HFF-Myc (cell line): ENCODE measurements at places on chromosomes 1 and 21.

- DNase-seq, result peak; percentile 80
These were observed 186.5 kb downstream of the TGFBR3 start for GRCh38 chr1:91699339-91699974.

GRCh38 chr1:232978091-232978634, 27.8 kb downstream of the NTPCR start:
- DNase-seq, result no peak

- DNase-seq, result no peak
These were observed 29.5 kb upstream of the ACOT11 start for GRCh38 chr1:54518489-54518888.

DNA sequence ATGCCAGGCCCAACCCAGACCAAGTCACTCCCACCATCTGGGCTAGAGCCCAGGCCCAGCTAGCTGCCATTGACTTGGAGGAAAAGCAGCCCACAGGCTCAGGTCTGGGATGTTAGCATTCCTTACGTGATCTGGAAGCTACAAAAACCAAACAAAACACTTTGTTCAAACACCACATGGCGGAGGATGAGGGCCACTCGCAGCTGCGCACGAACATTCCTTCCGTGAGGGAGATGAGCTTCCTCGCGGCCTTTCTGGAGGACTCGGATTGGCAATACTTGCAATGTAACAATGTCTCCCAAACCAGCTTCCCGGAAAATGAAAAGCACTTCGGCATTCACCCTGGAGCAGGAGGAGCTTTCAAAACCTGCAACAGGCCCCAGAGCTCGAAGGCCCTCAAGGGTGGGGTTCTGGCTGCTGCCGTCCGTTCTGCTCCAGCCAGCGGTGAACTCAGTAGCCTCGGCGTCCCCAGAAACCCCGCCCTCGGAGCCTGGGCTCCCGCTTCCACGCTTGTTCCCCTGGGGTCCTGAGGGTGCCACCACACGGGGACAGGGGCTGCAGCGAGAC, 40.5 kb downstream of the COL6A1 start:
- DNase-seq, result no peak

DNA sequence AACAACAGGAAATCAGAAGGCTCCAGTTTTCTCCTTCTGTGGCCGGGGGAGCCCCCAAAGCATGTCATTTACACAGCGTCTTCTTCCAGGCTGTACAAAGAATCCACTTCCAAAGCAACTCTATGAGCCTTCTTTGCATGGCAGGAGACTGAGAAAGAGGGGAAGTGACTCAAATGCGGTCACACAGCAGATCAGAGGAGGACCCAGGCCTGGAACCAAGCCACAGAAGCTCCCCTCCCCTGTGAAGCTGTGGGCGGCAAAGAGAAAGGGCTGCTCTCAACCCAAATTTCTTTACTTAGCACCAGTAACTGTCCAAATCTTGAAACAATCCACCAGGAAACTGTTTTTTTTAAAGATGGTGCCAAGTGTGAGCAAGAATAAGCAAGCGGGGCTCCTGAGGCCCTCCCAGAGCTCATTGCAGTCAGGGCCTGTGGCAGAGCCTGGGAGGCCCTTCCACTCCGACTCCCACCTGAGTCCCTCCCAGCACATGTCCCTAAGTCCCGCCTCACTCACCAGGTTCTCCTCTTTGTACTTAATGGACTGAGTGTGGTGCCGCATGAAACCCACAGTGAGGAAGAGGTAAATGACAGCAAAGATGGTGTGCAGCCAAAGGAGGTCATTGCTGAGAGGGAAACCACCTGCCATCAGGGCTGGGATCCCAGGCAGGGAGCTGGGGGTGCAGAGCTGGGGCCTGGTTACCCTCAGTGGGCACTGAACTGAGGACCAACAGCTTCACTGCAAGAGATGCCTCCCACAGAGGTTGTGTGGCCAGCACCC, 15.9 kb downstream of the TMEM63A start:
- no peak for DNase-seq

- no peak for DNase-seq
These were observed 24.2 kb downstream of the TMEM51 start for GRCh38 chr1:15177710-15178166.

DNA sequence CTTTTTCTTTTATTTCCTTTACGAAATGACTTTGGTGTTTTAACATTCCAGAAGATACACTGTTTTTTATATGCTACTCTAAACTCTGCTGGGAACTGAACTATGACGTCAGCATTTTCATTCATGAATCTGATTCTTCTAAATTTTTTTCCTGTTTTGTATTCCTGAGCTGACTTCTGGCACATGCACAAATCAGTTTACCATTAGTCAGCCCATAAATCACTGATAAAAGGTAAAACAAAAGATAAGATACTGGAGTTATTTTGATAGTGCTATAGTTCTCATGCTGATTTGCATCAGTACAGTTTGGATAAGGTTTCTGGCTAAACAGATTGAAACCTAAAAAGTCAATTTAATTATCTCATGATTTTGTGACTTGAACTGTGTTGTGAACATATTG, 10.4 kb downstream of the CAMTA1 start:
- no peak for DNase-seq

DNA sequence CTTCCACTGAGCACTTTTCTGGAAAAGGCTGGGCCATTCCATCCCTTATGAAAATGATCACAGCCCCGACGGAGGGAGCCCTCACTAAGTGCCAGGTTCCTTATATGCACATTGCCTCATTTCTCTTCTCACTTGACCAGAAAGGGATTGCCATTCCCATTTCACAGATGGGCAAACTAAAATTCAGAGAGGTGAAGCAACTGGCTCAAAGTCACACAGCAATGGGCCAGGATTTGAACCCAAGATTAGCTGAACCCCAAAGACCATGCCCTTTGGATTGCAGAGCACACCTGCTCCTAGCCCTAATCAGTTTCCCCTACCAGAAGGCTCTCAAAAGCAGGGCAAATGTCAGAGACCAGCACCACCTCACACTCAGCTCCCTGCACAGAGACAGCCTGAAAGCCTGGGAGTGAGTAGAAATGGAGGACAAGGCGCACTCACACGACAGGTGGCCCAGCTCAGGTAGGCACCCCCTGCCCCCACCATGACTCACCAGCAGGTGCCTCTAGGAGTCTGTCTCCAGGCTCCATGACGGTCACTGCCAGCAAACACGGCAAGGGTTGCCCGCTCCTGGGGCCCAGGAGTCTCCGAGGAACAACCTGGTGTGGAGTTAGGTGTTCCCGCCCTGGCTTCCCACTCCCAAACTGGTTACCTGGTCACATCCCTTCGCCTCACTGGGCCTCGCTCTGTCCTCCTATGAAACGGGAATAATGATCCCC, 21.7 kb downstream of the SDC3 start:
- no peak for DNase-seq

DNA sequence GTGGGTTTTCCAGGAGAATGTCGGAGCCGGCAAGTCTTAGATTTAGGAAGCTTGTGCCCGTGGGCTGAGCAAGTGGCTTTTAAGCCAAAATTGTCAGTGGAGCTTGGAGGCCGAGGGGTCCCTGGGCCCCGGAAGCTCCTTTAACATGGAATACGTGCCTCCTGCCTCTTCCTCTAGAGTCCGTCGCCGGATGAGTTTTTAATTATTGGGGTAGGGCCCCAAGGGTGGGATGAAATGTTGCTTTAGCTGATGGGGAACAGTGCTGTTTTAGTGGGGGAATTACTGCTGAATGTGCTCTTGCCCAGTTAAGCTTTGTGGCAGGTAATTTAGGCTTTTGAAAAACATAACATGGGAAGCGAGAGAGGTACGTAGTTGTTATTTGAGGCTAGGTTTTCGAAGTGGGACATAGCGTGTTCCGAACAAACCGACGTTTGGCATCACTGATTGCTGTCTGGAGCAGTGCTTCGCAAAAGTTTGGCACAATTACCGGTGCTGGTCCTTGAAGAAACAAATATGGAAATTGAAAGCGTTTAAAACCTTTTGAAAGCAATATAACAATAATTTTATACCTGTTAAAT, 786 bp downstream of the RPL5 start:
- DNase-seq, result no peak

- DNase-seq, result no peak
These were observed 842.9 kb upstream of the ADGRL4 start for GRCh38 chr1:79849388-79849787.

DNA sequence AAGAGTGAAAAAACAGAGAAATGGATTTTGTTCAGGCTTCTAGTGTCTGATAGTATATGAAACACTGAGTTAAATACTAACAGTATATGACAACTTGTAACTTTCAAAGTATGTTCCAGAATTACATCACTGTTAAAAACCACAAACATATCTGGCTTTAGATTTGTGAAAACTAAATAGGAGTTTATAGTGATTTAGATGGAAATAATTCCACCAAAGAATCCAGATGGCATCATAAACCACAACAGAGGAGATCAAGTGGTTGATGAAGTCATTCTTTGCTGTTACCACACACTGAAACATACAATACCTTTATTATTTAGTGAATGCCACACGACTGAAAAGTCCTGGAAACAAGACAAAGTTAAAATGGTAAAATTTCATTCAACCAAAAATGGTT, 37.2 kb downstream of the ALG14 start:
- DNase-seq, result peak; percentile 58

- no peak for DNase-seq
These were observed 63.8 kb upstream of the CSF1 start for GRCh38 chr1:109846846-109847245.

- no peak for DNase-seq
These were observed 50.7 kb upstream of the ACOT11 start for GRCh38 chr1:54497338-54497737.

GRCh38 chr1:244085891-244086290, 34.8 kb downstream of the ZBTB18 start:
- no peak for DNase-seq

DNA sequence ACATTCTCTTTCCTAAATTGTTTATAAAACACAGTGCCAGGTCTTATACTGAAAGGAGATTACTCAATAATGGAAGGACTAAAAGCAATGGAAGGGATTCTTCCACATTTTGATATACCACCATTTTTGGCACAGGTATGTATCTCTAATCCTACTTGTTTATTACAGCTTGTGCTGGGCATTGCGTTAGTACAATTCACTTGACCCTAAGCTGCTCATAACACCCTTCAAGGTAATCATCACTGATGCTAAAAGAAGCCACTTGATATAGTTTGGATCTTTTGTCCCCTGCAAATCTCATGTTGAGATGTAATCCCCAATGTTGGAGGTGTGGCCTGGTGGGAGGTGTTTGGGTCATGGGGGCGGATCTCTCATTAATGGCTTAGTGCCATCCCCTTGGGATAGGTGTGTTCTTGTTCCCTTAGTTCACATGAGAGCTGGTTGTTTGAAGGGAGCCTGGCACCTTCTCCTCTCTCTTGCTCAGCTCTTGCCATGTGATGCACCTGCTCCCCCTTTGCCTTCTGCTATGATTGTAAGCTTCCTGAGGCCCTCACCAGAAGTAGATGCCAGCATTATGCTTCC, 71.1 kb downstream of the NIBAN1 start:
- DNase-seq, result no peak

- no peak for DNase-seq
These were observed 9.0 kb downstream of the SYNC start for GRCh38 chr1:32693455-32694174.

GRCh38 chr21:46098303-46099141, 610 bp downstream of the COL6A2 start:
- DNase-seq, result no peak

DNA sequence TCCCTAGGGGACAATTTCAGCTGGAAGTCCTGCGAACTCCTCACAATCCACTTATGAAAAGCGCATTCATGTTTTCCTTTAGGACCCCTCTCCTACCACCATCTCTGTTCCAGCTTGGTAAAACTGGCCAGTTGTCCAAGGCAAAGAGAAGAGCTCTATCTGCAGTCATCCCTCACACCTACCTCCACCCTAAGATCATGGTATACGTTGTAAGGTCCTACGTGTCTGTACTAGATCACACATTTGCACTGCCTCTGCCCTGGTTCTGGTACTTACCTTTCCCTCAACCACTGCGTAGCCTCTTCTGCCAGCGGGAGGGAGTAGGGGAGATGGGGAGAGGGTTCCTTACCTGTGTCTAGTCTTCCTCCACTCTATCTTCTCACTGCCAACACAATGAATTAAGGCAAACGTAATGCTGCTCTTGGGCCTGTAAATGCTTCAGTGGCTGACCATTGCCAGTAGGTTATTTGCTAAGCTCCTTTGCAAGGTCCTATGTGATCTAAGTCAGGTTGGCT, 739 bp upstream of the NUP133 start:
- DNase-seq, result no peak

DNA sequence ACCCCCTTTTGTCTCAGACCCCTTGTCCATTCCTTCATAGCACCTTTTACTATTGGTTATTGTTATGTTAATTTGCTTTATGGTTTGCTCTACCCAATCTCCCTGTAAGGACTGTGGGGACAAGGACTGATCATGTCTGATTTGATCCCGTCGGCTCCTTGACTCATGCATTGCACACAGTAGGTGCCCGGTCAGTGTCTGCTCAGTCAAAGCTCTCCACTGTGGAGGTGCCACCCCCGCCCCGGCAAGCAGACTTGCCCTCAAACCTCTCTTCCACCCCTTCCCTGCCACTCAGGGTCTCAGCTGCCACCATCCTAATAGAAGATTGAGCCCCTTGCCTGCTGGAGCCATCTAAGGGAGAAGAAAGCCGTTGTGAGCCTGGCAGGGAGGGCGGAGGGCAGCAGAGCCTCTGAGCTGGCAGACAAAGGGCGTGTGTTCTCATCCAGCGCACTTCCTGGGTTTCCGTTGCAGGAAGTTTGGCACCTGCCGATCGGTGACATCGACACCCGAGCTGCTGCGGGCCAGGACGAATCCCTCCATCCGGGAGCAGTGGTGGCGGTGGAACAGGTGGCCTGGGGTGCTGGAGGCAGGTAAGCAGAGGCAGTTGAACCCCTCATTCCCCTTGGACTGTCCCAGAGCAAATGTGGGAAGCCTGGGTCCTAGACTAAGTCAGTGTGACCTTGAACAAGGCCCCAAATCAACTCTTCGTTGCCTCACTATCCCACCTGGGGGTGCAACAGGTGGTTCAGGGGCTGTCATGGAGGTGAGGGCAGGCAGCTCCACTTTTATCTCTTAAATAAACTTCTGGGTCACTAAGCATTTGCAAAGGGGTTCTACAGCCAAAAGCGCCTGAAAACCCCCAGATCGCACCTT, 2.2 kb upstream of the FBLIM1 start:
- no peak for DNase-seq

- peak; percentile 45 for DNase-seq
These were observed 46.5 kb upstream of the RNF11 start for GRCh38 chr1:51189421-51190073.

GRCh38 chr1:223289621-223290020, 74.4 kb downstream of the SUSD4 start:
- DNase-seq, result no peak

DNA sequence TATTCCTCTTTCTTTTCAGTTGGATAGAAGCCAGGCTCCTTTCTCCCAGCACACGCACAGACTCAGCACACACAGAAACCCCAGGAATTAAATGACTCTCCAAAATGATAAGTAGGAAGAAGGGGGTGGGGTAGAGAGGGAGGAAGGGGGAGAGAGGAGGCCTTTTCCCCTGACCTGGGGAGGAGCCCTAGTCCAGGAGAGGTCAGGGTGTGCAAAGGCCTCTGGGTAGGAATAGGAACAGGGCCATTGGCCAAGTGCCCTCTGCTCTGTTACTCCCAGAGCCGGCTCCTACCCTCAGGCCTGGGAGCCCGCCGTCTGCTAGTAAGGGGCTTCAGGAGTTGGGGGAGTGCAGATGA, 35.6 kb upstream of the PUM1 start:
- DNase-seq, result peak; percentile 55

- DNase-seq, result no peak
These were observed 153.5 kb downstream of the PLXNA2 start for GRCh38 chr1:208090388-208091301.
